ENCODE measurements at places on chromosomes 1 and 21.

DNA sequence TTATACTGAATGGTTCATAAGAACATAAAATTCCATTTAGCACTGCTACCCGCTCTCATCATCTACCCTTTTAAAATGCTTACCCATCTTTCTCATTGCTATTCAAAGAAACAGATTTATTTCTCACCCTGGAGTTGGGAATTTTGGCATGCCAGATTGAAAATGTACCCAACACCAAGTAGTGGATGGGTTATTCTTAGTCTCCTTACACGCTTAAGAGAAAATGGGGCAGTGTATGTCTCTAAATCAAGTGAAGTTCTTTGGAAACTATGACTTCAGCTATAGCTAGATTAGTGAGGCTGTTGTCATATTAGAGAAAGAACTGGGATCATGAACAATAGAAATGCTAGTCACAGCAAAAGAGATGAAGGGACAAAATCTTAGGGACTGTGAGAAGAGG is 27.7 kb upstream of the ESRRG start:
- H3K4me1 ChIP-seq = no peaks in the 10 kb centered on the region
- H3K27ac ChIP-seq = no peak overlapping the region
- H3K27me3 ChIP-seq = no peaks in the 10 kb centered on the region
- no peak for DNase-seq
- H3K4me3 ChIP-seq = no peak overlapping the region
- no peaks in the 10 kb centered on the region for H3K36me3 ChIP-seq

GRCh38 chr1:22517956-22518355 is 45.3 kb upstream of the EPHA8 start:
- no peaks in the 10 kb centered on the region for H3K27me3 ChIP-seq
- no peak for DNase-seq
- peaks cover 64% of the 10 kb centered on the region for H3K36me3 ChIP-seq
- H3K4me1 ChIP-seq = no peaks in the 10 kb centered on the region

GRCh38 chr1:19786988-19787423 is 12.7 kb downstream of the TMCO4 start:
- no peak overlapping the region for H3K4me3 ChIP-seq
- DNase-seq = no peak
- H3K27ac ChIP-seq = no peak overlapping the region
- peaks cover 13% of the 10 kb centered on the region for H3K4me1 ChIP-seq
- H3K27me3 ChIP-seq = no peaks in the 10 kb centered on the region

DNA sequence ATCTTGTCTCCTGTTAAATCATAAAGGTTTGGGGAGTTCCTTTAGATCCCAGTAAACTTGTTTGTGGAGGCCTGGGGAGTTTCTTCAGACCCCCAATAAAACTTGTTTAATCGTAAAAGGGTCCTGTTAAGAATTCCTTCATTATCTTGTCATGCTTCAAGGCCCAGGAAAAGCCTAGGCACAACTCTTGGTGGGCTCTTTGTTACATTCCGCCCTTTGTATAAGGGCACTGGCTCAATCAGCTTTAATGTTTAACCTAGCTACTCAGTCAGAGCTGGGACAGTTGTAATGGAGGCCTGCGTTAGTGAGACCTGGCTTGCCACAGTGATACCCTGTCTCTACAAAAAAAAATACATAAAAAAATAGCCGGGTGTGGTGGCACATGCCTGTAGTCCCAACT is 77.2 kb downstream of the MPZL1 start:
- H3K27me3 ChIP-seq = no peaks in the 10 kb centered on the region
- H3K4me1 ChIP-seq = peaks cover 63% of the 10 kb centered on the region
- no peak overlapping the region for H3K4me3 ChIP-seq
- DNase-seq = no peak

DNA sequence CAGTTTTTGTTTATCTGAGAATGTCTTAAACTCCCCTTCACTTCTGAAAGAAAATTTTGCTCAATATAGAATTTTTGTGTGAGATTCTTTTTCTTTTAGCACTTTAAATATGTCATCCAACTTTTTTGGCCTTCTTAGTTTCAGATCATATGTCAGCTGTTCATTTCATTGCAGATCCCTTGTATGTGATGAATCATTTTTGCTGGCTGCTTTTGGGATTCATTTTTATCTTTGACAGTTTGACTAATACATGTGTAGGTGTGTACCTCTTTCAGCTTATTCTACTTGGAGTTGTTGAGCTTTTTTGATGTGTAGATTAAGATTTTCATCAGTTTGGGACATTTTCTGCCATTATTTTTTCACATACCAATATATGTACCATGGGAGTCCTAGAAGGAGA is 156.8 kb downstream of the FASLG start:
- H3K36me3 ChIP-seq = no peaks in the 10 kb centered on the region
- H3K27ac ChIP-seq = no peak overlapping the region
- H3K4me3 ChIP-seq = no peak overlapping the region

DNA sequence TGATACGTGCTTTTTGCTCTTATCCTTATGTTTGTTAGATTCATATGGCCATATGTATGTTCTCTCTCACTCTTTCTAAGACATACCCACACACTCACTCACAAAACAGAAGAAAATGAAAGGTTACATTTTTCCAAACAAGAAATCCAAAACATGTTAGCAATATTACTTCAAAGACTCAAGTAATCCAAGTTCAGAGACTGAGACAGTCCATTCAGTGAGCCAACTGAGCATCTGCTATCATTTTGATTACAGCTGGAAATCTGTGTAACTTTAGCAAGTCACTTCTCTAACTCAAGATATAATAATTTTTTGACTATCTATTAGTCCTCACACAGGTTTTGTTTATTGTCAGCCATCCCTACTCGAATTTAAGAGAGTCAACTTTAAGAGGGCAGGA is 218.9 kb downstream of the LHX8 start:
- no peak for DNase-seq
- peaks cover 6% of the 10 kb centered on the region for H3K36me3 ChIP-seq
- H3K27ac ChIP-seq = no peak overlapping the region
- no peak overlapping the region for H3K4me3 ChIP-seq
- no peaks in the 10 kb centered on the region for H3K27me3 ChIP-seq

DNA sequence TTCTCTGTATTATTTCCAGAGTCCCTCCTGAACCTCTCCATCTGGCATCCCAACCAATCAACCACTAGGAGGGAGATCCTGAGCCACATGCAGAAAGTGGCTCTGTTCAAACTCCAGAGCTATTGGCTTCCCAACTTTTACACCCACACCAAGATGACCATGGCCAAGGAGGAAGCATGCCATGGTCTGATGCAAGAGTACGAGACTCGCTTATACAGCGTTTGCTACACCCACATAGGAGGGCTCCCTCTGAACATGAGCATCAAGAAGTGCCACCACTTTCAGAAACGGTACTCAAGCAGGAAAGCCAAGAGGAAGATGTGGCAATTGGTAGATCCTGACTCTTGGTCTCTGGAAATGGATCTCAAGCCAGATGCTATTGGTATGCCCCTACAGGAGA is 23.6 kb downstream of the RGSL1 start:
- H3K4me1 ChIP-seq = no peaks in the 10 kb centered on the region
- DNase-seq = no peak
- no peak overlapping the region for H3K4me3 ChIP-seq
- no peaks in the 10 kb centered on the region for H3K36me3 ChIP-seq

- H3K36me3 ChIP-seq = peaks cover 56% of the 10 kb centered on the region
- no peaks in the 10 kb centered on the region for H3K4me1 ChIP-seq
- H3K4me3 ChIP-seq = no peak overlapping the region
- no peak overlapping the region for H3K27ac ChIP-seq
These were observed 114.1 kb downstream of the VPS13D start for GRCh38 chr1:12343823-12344487.

DNA sequence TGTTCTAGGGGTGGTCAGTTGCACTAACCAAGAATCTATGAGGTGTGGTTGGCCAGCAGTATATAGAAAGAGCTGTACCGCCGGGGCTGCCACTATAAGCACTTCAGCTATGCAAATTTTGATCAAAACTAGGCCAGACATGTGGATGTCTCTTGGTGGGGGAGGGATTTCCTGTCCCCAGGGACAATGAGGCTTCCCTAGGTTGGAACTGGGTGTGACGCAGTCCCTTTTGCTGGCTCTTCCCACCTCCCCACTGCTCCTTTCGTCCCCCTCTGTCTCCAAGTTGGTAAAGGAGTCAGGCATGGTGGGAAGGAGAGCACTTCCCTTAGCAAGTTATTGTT is 13.6 kb downstream of the SDCCAG8 start:
- peaks cover 32% of the 10 kb centered on the region for H3K4me1 ChIP-seq
- H3K27ac ChIP-seq = peak overlapping the region; percentile 40
- H3K27me3 ChIP-seq = no peaks in the 10 kb centered on the region
- no peak overlapping the region for H3K4me3 ChIP-seq
- no peak for DNase-seq
